B cell (primary cell): ENCODE measurements at places on chromosomes 1 and 21. TPM values are rescaled to one million over a fixed set of nuclear protein-coding genes. Genes with fewer than 3 reads are reported as not detected.

PBX1 gene
- 0.04 TPM in 1 of 2 replicates, not detected in the other for polyA plus RNA-seq

- DNase-seq, result peak; percentile 50
Measured at GRCh38 chr21:36209626-36210171, 53.1 kb downstream of the DOP1B start.

DNA sequence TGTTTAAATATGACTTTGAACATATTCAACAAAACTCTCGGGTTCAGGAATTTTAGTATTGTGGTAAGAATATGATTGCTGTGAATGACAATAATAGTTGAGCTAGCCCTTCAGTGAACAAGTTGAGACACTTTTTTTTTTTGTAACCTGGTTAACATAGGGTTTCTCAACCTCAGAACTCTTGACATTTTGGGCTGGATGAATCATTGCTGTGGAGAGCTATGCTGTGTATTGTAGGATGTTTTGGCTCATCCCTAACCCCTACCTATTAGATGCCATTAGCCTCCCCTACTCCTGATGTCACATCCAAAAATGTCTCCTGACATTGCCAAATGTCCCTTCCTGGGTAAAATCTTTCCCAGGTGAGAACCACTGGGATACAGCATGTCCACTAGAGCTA is 113.7 kb downstream of the RUNX1 start:
- DNase-seq, result no peak

DNA sequence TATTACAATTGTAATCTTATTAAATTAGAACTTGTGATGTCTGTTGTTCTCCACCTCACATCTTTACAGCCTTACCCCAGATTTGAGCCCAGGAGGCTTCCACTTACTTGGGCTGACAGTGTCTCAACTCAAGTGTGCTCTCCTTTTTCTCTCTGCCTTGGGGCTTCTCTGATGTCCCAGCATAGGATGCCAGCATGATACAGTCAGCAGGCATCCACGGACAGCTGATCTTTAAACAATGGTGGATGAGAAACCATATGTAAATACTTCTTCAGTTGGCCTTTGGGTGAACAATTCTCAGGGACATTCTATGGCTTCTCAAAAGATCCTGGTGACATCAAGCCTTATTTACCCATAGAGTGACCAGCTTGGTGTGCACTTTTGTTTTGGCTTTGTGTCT is 107.6 kb upstream of the GORAB start:
- DNase-seq, result no peak

DNA sequence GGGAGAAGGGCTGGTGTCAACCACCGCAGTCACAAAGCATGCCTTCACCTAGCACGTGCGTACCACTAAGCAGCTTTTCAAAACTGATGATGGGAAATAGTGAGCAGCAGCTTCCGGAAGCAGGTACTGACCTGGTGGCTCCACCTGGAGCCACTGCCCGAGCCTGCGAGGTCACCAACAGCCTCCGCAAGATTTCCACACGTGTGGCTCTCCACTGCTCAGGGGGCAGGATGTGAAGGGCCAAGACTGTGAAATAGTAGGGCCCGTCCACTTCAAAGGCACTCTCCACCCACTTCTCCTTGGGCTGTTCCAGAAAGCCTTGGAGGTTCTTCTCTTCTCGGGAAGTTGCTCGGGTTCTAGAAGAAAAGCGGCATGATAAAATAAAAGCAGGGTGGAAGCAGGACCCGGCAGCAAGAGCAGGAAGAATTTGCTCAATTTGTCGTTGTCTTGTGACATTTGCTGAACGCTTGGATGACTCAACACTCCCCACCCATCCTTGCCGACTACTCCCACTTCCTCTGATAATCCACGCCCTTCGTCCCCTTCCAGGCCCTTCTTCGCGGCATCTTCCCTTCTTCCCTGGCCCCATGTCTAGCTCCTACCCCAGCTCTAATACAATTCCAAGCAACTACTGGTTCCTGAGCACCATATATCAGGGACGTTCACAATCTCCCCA is 124.9 kb upstream of the IFFO2 start:
- DNase-seq, result no peak

DNA sequence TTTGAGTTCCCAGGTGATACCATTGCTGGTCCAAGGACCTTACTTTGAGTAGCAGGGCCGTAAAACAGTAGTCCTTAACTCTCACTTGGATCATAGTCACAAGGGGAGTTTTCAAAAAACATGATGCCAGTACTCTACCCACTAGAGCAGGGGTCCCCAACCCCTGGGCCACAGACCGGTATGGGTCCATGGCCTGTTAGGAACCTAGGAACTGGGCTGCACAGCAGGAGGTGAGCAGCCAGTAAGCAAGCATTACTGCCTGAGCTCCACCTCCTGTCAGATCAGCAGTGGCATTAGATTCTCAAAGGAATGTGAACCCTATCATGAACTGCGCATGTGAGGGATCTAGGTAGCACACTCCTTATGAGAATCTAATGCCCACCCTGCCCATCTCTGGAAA is 39.7 kb upstream of the KCNQ4 start:
- DNase-seq, result no peak

GRCh38 chr21:43864962-43865539 is at the start of gene AGPAT3:
AGPAT3 (plus strand) TSS chr21:43865223; CDS start chr21:43959682, 94,459 bp downstream.
- peak; percentile 47 for DNase-seq

- DNase-seq, result no peak
Measured at GRCh38 chr1:209840611-209841010, 12.8 kb downstream of the UTP25 start.

MYOM3 gene
- not detected in 2 replicates for polyA plus RNA-seq

SPRR5 gene
- not detected in 2 replicates for polyA plus RNA-seq

GRCh38 chr1:9942939-9943788 is at the start of the genes LZIC and NMNAT1:
LZIC (minus strand) TSS chr1:9943391; CDS start chr1:9936619, 6,772 bp downstream.
NMNAT1 (plus strand) TSS chr1:9943475; CDS start chr1:9972074, 28,599 bp downstream.
- DNase-seq, result peak; percentile 96

GRCh38 chr1:47192458-47193384 is 2.9 kb upstream of the PDZK1IP1 start:
- DNase-seq, result peak; percentile 74

GRCh38 chr1:104380003-104380402 is 630.3 kb downstream of the AMY1C start:
- no peak for DNase-seq

DNA sequence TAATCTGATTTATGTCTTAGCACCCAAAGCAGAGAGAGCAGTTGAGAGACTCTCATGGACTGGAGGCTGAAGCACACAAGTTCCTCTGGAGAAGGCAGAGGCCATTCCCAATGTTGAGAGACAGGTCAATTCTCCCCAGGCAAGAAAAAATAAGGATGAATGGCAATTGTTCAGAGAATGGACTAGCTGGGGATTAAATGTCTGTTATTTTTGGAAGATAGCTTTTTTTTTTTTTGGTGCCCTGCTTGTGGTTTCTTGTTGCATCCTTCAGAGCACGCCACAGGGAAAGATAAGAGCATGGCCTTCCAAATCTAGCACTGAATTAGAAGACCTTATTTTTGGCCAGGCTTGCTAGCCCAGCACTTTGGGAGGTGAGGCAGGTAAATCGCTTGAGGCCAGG is 65.6 kb upstream of the ERRFI1 start:
- no peak for DNase-seq

DNA sequence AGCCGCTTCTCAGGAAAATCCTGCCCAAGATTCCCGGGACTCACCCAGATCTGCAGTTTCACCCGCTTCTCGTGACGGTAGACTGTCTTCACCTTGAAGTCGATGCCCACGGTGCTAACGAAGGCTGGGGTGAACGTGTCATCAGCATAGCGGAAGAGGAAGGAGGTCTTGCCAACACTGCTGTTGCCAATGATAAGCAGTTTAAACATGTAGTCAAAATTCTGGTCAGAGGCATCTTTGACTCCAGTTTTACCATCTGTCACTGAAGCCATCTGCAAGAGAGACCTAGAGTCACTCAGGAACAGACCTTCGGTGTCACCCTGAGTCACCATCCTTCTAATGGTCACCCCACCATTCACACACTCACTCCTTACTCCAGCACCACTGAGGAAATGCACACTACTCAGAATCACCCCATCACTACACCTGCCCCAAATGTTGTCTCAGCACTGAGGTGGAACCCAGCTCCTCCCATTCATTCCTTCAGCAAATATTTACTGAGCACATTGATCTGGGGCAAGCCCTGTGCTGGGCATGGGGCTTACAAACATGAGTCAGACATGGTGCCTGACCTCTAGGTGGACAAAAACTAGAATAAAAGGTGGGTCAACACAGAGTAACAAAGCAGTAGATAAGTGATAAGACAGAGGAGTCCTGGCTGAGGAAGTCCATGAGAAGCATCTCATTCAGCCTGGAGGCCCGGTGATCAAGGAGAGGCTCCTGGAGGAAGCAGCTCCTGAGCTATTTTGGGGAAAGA is 13.5 kb downstream of the RAB3B start:
- DNase-seq, result no peak

- DNase-seq, result no peak
Measured at GRCh38 chr1:56284928-56285327, 294.4 kb downstream of the PLPP3 start.

GRCh38 chr1:204278958-204279357 is 65.2 kb upstream of the GOLT1A start:
- DNase-seq, result no peak

- DNase-seq, result peak; percentile 43
Measured at GRCh38 chr1:63774617-63775417, 1.0 kb downstream of the ROR1 start.

GRCh38 chr1:17274186-17275170 is 25.6 kb downstream of the PADI3 start:
- peak; percentile 25 for DNase-seq

DNA sequence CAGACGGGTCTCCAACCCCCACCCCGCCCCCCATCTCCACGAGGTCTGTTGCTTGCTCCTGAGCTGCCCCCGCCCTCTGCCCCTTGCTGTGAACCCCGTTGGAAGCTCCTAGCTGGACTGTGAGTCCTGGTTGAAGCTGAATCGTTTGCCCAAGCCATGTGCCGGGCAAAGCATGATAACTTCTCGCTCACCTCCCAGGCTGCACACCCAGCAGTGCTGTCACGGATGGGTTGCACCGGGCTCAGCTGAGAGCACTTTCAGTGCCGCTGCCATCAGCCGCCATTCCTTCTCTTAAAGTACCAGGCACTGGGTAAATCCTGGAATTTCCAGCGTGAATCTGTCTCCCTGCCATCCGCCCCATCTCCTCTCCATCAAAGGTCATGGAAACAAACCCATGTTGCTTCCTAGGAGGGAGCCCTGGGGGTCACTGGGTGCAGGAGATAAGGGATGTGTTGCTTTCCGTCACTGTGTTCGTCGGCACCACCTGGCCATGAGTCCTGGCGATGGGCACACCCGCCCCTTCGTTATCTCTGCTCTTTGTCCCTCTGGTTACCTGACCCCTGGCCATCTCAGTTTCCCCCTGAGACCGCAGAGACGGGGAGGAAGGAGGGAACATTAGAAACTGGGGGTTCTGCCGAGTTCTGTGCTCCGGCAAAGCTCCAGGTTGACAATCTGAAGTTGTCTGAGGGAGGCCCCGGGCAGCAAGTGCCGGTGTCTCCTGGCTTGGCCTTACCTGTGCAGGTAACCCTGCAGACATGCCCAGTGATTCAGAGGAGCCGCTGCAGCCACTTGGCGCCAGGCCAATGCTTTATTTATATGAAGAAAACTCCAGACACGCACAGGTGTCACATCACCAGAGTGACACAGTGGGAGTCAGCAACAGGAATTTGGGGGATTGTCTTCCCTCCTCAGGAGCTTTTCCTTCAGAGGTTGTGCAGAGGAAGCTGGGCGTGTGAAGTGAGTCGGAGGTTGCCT is 2.7 kb downstream of the PDE9A start:
- no peak for DNase-seq

DNA sequence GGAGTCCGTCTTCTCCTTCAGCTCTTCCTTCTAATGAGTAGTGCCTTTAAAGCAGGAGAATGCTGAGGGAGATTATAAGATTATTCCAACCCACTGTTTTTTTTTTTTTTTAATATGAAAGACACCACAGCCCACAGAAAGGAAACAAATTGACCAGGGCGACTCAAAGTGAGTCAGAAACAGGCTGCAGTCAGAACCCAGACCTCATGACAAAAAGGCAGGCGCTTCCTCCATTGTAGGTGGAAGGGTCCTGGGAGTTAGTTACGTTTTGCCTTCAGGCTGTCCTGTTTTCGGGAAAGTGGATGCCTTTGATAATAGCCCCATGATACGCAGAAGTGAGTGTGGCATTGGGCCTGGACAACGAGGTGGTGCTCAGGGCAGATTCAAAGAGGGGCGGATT is 21.0 kb downstream of the PLXNA2 start:
- no peak for DNase-seq

NPHS2 gene
- polyA plus RNA-seq, result not detected in 2 replicates

AMY1A gene
- not detected in 2 replicates for polyA plus RNA-seq

LCE2B gene
- not detected in 2 replicates for polyA plus RNA-seq

BNIPL gene
- 0.81 and 2.8 TPM in 2 replicates for polyA plus RNA-seq

DNA sequence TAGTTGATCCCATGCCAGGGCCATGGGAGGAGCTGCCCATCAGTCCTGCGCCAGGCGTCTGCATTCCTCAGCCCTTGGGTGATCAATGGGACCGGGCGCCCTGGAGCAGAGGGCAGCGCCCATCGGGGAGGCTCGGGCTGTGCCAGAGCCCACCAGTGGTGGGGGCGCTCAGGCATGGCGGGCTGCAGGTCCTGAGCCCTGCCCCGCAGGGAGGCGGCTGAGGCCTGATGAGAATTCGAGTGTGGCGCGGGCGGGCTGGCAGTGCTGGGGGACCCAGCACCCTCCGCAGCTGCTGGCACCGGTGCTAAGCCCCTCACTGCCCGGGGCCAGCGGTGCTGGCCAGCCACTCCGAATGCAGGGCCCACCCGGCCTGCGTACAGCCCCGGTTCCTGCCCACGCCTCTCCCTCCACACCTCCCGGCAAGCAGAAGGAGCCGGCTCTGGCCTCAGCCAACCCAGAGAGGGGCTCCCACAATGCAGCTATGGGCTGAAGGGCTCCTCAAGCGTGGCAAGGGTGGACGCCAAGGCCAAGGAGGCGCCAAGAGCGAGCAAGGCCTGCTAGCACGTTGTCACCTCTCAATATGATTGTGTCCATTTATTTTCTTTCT is 238.1 kb upstream of the OLFM3 start:
- no peak for DNase-seq
